ENCODE measurements at places on chromosomes 6 and 20.

- no peak for DNase-seq
These were observed 3.0 kb downstream of the LAMA4 start for GRCh38 chr6:112251171-112251875.

DNA sequence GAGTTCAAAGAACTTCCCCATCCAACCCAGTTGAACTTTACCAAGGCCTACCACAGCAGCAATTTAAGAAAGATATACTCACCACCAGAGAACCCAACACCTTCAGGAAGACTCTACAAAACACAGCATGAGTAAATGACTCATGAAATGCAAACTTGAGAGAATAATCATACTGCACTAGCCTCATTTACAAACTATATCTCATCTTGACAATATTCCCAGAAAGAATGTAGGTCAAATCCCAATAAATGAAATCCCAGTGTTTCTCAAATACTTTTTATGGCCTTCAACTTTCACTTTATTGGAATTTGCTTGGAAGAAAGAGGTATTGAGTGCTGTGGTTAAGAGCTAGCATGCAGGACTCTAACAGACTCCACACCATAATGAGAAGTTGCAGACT lies 60.0 kb downstream of the FYN start:
- no peak for DNase-seq

GRCh38 chr20:21155268-21155667 lies 29.4 kb downstream of the KIZ start:
- DNase-seq, result no peak

- DNase-seq, result peak; percentile 54
These were observed 6.7 kb upstream of the DDR1 start for GRCh38 chr6:30877419-30878262.

DNA sequence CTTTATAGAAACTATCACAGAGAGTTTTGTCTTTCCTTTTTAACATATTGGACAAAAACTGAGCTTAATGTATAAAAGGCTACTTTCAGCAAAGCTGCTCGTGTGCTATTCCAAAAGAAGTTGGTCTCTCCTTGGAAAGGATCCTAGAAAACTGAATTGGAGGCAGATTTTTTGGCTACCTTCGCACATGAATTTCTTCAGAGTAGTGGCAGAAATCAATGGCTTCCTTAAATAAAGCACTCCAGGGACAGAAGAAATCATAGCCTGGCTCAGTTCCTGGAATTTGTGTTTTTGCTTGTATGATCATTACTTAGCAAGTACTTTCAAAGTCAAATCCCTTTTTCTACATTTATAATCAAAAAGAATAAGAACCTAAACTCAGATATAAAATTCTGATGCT lies 780.3 kb downstream of the PHF3 start:
- no peak for DNase-seq

Measured in activated T-helper 9 cell treated with anti-CD3 and anti-CD28 coated beads, Interleukin-2, amount 50 U/mL, for 16 hours (primary cell).